ENCODE measurements at places on chromosomes 7 and 10.

DNA sequence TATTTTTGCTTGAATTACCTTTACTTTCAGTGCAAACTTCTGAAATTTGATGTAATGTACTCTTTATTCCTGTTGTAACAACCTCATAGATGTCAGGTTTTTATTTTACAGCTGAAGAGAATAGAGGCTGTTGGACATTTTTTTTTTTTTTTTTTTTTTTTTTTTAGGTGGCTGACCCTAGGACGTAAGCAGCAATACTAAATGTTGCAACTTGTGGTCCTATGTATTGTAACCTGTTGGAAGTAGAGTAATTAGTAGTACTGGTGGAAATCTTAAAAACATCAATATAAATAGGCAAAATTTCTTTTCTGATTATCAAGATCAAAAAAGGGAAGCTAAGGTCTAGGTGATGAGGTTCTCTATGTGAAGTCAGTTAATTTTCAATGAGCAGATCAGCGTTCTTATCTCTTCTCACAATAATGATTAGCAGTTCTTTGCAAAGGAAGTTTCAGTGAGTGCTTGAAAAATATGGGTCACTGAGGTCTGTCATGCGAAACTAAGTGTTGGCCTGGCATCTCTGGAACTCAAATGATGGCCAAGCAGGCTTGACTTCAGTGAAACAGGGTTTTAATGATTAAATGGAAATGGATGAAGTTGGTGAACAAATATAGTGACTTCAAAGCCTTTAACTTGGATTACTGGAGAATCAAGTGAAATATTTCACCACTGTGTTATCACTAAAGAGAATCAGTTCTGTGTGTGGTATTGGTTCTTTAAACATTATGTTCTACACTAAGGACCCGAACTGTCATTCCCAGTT, 42.7 kb downstream of the BICC1 start:
- no peak for DNase-seq

DNA sequence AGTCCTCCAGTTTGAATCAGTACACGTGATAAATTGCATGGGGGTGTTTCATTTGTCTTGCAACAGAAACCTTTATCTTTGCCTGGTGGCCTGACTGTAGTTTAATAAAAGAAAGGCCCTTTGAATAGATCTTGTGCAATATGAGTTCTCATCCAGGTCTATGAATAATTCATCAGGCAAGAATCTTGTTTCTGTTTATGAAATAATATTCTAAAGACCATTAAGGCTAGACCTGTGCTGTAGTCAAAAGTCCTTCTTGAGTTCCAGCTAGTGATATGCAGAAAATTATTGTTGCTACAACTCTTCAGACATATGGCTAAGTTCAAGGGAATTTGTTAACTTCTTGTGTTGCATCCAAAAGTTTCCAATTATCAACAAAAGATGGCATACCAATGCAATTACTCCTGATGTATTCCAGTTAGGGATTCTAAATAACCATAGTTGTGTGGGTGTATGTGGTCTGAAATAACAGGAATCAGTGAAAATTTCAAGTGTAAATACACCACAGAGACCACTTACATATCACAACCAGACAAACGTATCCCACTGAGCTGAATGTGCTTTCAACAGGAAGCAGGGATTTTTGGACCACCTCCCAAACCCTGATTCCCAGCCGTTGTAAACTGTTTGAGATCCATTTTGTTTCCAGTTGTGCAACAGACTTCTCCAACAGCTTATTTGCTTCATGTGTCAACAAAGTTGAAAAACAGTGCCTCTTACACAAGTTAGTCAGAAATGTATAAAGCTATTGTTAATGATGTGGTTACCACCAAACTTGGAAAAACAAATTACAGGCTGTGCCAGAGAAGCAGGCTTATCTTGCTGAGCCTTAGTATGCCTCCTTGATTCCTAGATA, 54.7 kb upstream of the BICC1 start:
- no peak for DNase-seq

DNA sequence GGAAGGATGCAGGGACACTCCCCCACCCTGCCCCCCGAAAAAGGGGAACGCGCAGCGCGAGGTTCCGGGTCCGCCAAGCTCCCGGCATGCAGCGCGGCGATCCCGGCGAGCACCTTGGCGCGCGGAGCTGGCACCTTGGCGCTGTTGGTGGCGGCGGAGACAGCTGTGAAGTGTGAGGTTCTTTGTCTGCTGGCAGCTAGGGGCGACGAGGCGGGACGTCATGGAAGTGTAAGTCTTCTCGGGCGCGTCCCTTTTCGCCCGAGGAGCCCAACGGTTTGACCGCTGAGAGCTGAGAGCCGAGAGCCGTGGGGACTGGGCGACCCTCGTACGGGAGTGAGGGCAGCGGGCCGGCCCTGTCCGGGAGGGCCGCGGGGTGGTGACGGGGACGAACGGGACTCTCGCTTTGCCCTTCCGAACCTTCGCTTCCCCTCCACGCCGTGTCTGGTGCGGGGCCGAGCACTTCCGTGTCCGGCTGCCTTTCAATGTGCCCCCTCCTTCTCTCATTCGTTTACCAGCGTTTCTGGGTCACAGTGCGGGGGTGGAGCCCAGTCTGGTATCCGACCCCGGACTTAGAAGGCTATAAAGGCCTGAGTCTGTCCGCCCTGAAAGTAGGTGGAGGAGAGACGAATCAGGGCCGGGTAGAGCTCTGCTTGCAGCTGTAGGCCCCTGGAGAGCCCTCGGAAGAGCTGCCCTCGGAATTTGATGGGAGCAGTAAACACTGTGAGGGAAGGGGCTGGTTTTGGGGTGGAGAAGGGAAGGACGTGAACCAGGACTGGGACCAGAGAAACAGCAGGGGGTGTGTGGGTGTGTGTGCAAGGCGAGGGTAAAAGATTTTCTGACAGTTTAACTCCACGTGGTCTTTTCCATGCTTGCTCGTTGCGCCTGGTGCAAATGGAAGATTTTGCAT, at the start of gene CRCP:
Gene CRCP, plus strand, starts transcription at position 105 of the 907 bp plus-strand sequence. Its CDS starts 116 bp downstream, at position 221.
- peak; percentile 84 for DNase-seq

GRCh38 chr7:101538596-101539459, 90.3 kb downstream of the MYL10 start:
- peak; percentile 26 for DNase-seq

GRCh38 chr7:10677211-10677610, 296.5 kb upstream of the PHF14 start:
- DNase-seq = no peak

- DNase-seq = no peak
Observed at GRCh38 chr7:133481676-133482075, 228.8 kb downstream of the EXOC4 start.

- DNase-seq = no peak
Observed at GRCh38 chr10:86068231-86069054, 298.2 kb downstream of the GRID1 start.

GRCh38 chr7:5448378-5449037, 24.9 kb upstream of the TNRC18 start:
- no peak for DNase-seq

DNA sequence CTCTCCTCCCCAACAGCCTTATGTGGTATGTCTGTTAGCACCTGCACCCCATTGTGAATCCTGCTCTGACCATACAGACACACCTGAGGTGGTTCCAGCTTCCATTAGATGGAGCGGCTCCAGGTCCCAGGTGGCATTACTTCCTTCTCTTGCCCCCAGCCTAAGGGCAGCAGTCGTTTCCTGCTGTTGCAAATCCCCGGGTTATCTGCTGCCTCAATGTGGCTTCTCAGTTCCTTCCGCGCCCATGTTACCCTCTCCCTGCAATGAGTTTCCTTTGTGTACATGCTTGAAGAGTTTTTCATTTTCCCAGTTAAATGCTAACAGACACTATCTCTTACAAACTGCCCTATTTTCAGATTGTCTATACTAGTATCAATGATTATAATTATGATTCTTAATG, 62.8 kb upstream of the PRKCQ start:
- DNase-seq = no peak

DNA sequence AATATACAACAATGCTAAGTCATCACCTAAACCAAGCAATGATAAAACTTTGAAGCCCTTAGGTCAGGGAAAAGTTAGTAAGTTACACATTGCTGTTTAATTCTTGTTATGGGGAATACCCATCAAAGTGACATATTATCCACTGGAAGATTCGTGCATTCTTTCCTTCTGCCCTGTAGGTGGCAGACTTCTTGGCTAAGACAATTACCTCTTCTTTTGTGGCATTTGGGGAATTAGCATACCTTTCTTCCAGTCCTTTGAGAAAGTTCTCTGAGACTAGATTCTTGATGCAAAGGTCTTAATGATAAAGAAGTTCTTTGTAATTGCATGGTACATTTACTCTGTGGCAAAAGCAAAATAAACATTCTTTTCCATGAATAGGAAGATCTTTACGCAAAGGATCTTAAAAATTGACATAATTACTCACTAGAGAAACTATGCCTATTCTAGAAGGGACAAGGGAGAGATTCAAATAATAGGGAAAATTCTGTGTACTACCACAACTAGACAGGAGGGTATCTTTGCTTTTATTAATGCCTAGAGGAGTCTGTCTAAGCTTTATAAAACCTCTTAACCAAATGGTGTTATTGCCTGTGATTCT, 395.9 kb downstream of the GRM8 start:
- DNase-seq = no peak

- no peak for DNase-seq
Observed at GRCh38 chr10:112565434-112566053, 118.5 kb downstream of the VTI1A start.

DNA sequence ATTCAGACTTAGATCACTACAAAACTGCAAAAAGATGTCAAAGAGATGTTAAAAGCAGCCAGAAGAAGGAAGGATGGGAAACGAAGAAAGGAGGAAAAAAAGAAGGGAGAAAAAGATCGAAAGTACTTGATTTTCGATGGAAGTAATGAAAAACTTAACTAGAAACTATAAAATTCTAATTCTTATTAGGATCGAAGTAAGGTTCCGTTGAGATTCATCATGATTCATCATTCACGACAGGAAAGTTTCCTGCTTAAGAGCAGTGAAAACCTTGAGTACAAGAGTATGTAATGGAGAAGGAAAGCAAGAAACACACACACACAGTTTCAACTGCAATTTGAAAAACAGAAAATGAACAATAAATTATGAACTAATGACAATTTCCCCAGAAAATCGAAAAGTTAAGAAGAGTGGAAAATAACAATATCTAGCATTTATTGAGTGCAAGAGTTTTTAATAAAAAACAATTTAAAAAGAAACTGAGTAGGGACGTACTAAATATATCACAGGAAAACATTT, 1.1 kb upstream of the ING3 start:
- DNase-seq = no peak

DNA sequence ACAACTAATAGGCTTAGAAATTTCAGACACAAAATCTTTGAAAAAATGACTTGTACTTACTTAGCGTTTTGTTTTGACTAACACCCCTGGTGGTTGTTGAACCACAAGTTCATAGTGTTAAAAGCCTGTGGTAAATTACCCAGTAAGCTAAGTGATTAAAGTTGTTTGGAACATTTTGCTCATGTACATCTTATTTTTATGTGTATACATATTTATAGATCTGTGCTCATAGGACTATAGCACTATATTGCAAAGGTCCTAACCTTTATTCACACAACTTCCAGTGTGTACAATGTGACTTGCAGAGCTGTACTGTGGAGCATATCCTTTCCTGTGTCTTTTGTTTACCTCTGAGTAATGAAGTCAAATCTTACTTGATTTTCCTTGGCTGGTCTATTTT, 79.6 kb downstream of the BMPR1A start:
- no peak for DNase-seq

GRCh38 chr10:73167458-73167782, 388 bp downstream of the ECD start:
- DNase-seq = no peak
